NCI-H1417 (cell line): ENCODE measurements at places on chromosomes 2 and 18.
A peak's percentile ranks its signal among the peaks of the same experiment; 100 is the strongest.

GRCh38 chr2:216281316-216281715 lies 91.0 kb downstream of the MARCHF4 start:
- no peak for DNase-seq

DNA sequence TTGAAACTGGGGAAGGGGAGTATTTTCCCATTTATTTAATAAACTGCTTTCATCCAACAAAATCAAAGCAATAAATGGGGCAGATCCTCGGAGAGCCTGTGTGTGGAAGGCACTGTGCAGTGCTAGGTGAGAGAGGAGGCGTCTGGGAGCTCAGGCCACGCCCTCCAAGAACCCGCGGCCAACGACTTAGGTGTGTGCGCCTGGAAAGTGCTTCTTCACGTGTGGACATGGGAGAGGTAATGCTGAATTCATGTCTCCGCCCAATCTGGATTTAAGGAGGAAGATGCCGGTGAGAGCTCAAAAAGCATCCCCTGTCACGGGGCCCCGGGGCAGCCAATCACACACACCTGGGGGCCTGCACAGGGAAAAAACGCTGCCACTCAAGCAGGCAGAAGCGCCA lies 77.4 kb downstream of the HDAC4 start:
- no peak for DNase-seq

DNA sequence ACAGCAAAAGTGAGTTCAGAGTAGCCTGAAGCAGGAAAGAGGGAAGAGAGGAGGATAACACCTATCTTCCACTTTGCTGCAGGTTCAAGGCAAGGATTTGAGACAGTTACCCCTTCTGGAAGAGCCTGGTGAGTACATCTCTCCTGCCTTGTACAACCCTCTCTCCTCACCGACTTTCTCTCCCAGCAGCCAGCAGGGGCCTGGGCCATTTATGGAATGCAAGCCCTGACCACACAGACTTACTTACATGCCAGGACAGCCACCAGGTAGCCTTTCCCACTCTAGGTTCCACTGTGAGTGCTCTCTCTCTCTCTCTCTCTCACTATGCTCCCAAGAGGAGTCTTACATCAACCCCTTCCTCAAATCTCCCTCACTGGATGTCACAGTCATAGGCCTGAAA lies 57.0 kb downstream of the BCL11A start:
- DNase-seq: no peak

DNA sequence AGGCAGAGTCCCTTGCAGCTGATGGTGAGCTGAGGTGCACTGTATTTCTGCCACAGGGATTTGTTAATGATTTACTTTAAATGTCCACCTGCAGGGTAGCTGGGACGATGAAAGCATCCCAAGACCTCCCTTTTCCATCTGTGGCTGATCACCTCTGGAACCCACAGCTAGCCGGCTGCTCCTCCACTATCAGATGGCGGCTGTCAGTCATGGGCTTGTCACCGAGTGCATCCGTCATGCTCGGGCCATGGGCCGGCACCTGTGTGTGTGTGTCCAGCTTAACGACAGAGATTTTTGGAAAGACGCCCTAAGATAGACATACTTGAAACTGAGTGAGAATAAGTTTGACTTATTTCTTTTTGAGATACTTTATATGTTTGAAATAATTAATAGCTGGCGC lies 235.2 kb downstream of the FAM210A start:
- DNase-seq: no peak

DNA sequence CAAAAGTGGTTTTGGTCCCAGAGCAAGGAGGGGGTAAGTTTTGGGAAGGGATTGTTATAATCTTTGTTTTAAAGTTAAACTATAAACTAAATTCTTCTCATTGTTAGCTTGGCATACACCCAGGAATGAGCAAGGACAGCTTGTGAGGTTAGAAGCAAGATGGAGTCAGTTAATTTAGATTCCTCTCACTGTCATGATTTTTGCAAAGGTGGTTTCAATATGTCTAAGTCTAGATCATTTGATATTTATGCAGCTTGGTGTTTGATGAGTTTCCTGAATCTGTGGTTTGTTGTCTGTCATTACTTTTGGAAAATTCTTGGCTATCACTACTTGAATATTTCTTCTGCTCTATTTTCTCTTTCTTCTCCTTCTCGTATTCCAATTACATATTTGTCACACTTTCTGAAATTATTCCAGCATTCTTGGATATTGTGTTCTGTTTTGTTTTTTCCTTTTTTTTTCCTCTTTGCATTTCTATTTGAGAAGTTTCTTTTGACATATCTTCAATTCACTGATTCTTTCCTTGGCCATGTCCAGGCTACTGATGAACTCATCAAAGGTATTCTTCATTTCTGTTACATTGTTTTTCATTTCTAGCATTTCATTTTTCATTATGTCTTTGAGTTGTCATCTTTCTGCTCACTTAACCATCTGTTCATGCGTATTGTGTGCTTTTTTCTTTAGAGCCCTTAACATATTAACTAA lies 5.1 kb downstream of the SP140 start:
- DNase-seq: no peak

GRCh38 chr2:236209535-236209934 lies 41.3 kb upstream of the GBX2 start:
- DNase-seq: no peak

DNA sequence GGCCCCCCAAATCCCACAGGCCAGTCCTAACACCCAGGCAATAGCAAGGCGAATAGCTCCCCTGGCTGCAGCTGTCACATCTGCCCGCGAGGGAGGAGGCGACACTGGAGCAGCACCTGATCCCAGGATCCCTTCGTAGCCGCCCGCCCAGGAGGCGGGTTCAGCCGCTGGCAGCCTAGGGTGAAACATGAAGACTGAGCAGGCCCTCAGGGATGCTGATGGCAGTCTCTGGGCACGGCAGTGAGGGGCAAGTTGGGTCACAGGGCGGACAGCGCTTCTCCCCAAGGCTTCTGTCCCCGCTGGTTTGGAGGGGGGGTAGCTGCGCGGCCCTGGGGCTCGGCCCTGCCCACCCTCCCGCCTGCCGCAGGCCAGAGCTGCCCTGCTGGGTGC lies 1.9 kb downstream of the DNMT3A start:
- DNase-seq: peak; percentile 73

GRCh38 chr2:227654426-227654825 lies 12.2 kb upstream of the SCYGR5 start:
- no peak for DNase-seq

GRCh38 chr2:101064125-101064502 lies 62.0 kb downstream of the RPL31 start:
- DNase-seq: no peak

DNA sequence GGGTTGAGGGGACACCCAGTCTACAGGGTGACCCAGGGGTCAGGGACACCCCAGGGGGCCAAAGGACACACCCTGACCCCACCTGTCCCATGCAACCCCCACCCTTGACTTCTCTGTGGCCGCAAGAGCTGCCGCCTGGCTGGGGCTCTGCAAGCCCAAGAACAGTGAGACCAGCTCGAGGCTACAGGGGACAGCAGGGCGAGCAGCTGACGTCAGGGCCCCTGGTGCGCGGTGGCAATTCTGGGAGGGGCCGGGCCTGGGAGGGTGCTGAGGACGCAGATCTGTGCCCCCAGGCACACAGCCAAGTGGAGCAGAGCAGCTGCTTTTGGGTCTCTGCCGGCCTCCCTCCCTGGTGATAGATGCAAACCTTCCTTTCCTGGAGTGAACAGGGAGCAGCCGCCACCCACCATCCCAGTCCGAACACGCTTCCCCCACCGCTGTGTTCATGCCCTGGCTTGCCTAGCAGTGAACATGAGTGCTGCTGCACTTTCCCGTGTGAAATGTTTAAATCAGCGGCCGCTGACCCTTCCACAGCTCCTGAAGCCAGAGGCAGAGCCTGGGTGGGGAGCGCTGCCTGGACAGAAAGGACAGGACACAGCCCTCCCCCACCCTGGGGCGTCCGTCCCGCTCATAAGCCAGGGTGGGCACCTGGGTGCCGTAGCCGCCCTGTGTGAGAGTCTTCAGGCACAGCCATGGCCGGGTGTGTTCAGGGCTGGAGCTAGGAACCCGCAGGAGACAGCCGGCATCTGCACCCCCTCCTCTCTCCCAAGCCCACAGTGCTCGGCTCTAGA lies 46.9 kb downstream of the SLC66A2 start:
- DNase-seq: peak; percentile 65

- no peak for DNase-seq
These were observed 1642.5 kb upstream of the TMEFF2 start for GRCh38 chr2:193837111-193837738.

DNA sequence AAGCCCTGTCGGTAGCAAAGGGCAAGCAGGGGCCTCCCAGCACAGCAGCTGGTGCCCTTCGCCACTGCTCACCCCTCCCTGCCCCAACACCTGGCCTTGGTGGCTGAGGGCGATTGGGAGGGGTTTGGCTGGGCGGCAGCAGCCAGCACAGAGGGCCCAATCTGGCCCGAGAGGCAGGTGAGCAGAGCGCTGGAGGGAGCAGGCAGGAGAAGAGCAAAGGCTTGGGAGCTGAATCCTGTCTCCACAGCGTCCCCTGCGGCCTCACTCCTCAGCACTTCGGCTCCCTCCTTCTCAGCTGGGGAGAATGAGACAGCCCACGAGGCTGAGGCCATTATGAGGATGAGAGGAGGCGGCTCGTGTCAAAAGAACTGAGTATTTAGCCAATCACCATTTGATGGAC lies 74.9 kb upstream of the TAF1B start:
- DNase-seq: peak; percentile 92
